ENCODE measurements at places on chromosomes 11 and 22.

DNA sequence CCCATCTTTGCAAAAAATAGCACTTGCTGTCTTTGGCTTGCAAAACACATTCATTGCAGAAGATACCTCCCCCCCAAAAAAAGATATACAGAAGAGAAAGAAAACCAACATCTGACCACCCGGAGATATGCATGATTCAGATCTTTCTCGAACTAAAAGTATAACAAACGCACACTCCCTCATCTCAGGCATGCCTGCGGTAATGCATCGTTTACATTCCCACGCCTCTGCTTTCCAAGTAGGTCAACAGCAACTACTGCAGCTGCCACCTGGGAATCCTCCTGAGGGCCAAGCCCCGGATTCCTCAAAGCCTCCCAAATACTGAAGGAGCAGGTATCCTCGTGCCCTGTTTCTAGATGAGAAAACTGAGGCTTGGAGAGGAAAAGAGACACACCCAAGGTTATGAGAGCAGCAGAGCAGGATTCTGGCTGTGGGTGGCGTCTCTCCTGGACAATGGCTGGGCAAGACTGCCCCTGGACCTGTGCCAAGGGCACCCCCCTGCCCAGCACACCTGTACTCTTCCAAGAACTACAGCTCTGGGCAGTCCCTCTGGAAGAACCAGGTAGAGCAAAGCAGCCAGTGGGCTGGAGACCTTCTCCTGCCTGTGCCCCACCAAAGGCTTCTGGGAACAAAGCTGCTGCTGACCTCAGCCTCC, 38.1 kb downstream of the NUP50 start:
- peak; percentile 88 for DNase-seq

GRCh38 chr11:8356721-8357504, 93.2 kb upstream of the LMO1 start:
- no peak for DNase-seq

DNA sequence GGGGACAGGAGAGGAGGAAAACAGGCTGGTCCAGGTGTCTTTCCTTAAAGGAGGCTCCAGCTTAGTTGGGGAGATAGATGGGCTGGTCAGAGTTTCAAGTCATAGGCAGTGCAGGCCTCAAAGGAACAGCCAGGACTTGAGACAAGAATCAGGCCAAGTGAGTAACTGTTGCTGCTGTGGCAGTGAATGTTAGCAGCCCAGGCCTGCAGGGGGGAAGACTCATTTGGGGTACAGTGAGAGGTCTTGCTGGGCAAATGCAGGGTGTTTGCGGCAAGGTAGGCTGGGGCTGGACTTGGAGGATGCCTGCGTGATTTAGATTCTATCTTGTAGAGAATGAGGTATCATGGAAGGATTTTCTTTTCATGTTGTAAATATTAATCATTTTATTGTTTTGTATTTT, 24.1 kb downstream of the PTPRJ start:
- DNase-seq: no peak

- DNase-seq: no peak
These were observed 133.4 kb downstream of the BBOX1 start for GRCh38 chr11:27174021-27174420.

- DNase-seq: no peak
These were observed 1.5 kb downstream of the TRIM6 start for GRCh38 chr11:5597953-5598352.

GRCh38 chr11:95512177-95512576, 277.4 kb downstream of the FAM76B start:
- no peak for DNase-seq

DNA sequence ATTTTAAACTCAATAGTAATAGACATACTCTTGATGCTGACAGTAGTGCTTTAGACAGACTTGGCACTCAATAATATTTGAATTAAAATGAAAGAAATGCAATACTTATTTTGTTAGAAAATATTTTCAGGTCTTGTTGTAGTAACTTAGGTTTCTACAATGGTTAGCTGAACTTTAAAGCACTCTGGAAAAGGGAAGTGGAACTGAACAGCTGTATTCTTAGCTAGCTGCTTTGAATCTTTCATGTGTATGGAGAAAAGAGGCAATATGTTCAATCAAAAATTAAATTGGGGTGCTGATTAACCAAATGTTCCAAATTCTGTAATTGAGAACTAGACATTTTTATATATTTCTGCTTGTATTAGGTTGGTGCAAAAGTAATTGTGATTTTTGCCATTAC, 517.9 kb upstream of the RAG2 start:
- no peak for DNase-seq
